Subcutaneous preadipocyte (primary cell): ENCODE measurements at places on chromosomes 3 and 15. TPM values are rescaled to one million over a fixed set of nuclear protein-coding genes. Genes with fewer than 3 reads are reported as not detected.

The ALDH1A2 gene
- total RNA-seq = 2.9 and 4.7 TPM in 2 replicates

The CASR gene
- total RNA-seq = under 0.01 TPM in 1 of 2 replicates, not detected in the other

The C3orf22 gene
- not detected in 2 replicates for total RNA-seq

The SERPINI1 gene
- 0.78 and 1.5 TPM in 2 replicates for total RNA-seq

The CAND2 gene
- 0.20 and 1.1 TPM in 2 replicates for total RNA-seq

The ZKSCAN7 gene
- total RNA-seq = 3.7 and 5.5 TPM in 2 replicates

The NIPA2 gene
- total RNA-seq = 47.8 and 58.3 TPM in 2 replicates

The CCDC13 gene
- 1.4 and 2.2 TPM in 2 replicates for total RNA-seq

The XCR1 gene
- total RNA-seq = not detected in 2 replicates

The CRYGS gene
- 1.8 and 2.3 TPM in 2 replicates for total RNA-seq

The NMNAT3 gene
- 0.39 and 1.1 TPM in 2 replicates for total RNA-seq

The CFAP91 gene
- under 0.01 and 0.73 TPM in 2 replicates for total RNA-seq

The C2CD4B gene
- not detected in 2 replicates for total RNA-seq

The ACTRT3 gene
- total RNA-seq = 2.2 and 3.5 TPM in 2 replicates

The LARP6 gene
- 28.3 and 30.9 TPM in 2 replicates for total RNA-seq

The LPCAT4 gene
- 20.9 and 25.2 TPM in 2 replicates for total RNA-seq
